ENCODE measurements at places on chromosomes 1 and 21.

- no peak for DNase-seq
These were observed 339 bp downstream of the LHX4 start for GRCh38 chr1:180230416-180230790.

DNA sequence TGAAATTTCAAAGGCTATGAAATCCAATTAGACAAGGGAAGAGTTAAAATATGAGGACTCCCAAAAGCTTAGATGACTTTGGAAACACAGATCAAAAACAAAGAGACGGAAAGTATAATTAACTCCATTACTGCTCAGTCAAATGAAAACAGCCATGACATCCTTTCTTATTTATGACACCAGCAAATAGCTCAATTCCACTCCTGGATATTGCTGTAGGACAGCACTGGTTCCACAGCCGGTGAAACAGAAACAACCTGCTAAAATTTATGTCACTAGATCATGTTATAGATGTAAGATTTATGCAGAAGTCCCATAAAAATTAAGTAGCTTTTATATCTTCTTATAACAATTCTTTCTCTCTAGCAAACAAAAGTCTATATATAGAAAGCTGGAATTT, 65.6 kb upstream of the RRP15 start:
- DNase-seq: no peak

DNA sequence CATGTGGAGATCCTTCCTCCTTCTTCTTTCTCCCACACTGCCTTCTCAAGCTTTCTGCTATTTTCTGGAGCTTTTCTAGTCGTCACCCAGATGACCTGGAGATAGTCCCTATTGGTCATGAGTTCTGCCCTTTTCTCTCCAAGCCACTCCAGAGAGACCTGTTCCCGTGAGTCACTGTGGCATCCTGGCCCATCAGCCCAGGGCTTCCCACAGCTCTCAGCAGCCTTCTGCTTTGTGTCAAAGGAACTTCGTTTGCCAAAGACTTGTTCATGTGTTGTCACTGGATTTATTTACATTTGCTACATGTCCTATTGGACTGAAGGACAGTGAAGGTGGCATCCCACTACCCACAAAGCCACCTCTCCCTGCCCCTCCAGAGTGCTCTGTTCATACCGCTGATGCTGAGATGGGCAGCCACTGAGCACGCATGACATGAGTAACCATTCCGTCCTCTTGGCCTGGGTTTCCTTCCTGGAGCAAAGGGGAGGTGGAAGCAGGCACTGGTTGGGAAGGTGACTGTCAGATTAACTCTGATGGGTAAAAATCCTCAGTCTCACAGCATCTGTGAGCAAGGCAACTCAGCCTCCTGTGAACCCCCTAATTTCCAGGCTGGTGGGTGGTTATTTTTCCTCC, 119.2 kb downstream of the EDEM3 start:
- DNase-seq: no peak

GRCh38 chr1:240086726-240087125, 5.0 kb upstream of the FMN2 start:
- DNase-seq: no peak

DNA sequence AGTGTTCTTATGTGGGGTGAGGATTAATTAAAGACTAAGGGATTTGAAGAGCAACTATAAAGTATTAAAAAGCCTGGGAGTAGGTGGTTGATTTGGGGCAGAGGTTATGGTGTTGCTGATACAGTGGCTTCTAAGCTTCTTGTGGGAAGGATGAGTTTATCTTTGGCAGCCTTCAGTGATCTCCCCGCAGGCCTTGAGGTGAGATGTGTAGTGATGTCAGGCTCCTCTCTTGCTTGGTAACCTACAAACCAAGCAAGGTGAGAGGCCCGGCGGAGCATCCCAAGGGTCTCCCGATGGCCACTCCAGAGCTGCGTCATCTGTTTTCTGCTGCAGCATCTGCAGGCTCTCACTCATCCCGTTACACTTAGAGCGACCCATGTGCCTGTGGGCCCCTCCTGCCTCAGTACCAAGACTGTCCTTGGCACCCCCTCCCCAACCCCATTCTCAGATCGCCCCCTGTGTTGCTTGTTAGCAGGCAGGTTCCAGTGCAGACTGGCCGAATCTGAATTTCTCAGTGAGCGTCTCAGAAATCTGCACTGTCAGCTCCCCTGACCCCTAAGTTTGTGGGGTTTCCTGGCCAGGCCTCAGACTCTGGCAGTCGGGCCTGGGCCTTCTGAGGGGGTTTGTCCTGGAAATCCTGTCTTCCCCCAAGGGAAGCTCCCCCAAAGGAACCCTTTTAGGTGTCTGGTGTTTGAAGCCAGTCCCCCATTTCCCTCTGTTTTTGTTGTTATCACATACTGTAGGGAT, 77.9 kb downstream of the GALNT2 start:
- DNase-seq: no peak

DNA sequence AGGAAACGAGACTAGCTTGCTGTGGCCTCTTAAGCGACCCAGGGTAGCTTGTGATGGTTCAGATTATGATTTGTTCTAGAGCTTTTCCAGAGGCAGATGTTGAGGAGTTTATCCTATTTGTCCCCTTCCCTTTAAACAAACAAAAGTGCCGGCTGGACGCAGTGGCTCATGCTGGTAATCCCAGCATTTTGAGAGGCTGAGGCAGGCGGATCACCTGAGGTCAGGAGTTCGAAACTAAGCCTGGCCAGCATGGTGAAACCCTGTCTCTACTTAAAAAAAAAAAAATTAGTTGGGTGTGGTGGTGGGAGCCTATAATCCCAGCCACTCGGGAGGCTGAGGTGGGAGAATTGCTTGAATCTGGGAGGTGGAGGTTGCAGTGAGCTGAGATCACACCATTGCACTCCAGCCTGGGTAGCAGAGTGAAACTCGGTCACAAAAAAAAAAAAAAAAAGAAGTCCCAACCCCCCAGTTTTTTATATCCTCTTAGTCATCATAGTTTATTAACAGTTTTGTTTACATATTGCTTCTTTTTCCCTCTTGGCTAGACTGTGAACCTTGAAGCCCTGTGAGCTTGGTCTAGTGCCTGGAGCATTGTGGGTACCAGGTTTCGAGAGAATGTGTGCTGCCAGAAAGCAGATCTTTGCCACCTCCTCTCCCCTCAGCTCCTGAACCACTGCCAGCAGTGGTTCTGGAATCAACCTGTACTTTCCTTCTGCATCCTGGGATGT, 29.8 kb downstream of the MAPKAPK2 start:
- DNase-seq: no peak

DNA sequence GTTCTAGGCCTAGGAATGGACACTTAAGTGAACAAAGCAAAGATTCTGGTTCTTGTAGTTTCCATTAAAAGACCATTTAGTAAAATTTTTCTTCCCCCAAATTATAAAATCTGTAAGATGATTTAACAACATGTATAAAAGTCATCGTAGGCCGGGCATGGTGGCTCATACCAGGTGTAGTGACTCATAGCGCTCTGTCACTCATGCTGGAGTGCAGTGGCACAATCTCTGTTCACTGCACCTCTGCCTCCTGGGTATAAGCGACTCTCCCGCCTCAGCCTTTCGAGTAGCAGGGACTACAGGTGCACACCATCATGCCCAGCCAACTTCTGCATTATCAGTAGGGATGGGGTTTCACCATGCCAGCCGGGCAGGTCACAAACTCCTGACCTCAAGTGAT, 9.1 kb downstream of the ASPM start:
- no peak for DNase-seq

- DNase-seq: no peak
These were observed 371.9 kb downstream of the RGS7 start for GRCh38 chr1:240985081-240985480.

DNA sequence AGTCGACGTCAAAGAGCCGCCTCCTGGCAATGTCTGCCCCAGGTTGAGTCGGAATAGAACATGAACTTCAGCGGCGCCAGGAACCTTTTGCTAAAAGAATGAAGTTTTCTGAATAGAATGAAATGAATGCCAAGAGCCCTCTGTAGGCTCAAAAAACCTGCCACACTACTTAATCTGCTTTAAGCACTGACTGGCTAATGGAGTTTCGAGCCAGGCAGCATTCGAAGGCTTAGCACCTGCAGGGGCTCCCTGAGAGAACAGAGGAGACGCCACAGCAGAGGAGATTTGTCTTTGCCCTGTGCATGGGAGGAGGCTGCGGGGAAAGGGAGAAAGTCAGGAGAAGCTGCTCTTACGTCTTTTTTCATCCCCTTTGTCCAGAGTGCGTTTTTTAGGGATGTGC, 641.7 kb downstream of the AJAP1 start:
- no peak for DNase-seq

DNA sequence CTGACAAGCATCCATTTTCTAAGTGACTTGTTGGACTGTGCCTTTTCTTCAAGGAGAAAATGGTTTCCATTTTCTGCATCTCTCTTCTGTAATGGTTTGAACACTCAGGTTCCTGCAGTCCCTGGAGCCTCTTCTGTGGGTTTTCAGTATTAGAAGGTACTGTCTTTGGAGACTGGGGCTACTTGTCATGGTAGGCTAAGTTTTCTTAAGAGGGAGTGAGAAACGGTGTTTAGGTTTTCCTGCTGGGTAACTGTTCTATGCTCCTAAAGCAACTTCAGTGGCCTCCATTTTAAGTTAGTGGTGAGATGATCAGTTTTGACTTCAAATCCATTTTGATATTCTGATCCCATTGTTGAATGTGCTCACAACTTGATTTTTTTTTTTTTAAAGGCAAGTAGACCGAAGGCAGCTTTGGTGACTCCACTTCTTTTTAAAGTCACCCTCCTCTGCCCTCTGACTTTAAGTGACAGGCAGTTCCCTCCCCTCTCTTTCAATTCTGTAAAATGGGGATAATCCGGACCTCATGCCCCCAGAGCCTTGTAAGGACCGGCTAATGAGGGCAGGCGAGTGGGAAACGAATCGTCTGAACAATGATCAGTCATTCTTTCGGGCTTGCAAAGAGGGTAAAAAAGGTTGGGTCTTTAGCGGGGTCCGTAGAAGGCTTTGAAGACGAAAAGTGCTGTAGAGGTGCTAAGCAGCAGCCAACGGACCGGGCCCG, 1.0 kb upstream of the ARID1A start:
- no peak for DNase-seq

- no peak for DNase-seq
These were observed 125.8 kb upstream of the PALMD start for GRCh38 chr1:99520121-99520520.

- no peak for DNase-seq
These were observed 28.3 kb upstream of the MYBPHL start for GRCh38 chr1:109335091-109335490.

GRCh38 chr21:26790296-26790695, 54.9 kb downstream of the ADAMTS1 start:
- no peak for DNase-seq

- DNase-seq: no peak
These were observed 154.0 kb upstream of the WNT4 start for GRCh38 chr1:22296701-22297591.

DNA sequence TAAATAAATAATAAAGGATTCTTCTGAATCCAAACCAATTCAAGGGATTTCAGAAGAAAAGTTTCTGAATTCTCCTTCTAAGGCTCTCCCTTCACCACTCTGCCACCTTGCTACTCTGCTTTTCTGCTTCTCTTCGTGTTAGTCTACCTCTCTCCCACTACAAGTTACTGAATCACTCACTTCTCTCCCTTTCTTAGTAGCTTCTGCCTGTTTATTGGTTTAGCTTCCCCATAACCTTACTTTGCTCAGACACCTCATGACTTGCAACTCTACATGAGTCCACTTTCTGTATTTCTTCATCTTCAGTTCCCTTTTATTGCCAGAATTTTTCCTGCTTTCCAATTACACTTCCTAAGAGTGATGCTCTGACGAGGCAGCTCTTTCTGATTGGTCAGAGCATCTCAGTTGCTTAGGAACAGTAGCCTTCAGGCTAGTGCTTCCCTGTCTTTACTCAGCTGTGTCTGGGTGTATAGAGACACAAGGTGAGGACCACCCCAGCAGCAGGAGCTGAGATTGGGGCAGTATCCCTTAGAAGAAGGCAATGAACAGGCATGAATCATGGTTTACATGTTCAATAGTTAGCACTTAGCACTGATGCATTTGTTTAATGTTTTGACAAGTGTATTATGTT, 144.6 kb downstream of the SLC30A10 start:
- no peak for DNase-seq

DNA sequence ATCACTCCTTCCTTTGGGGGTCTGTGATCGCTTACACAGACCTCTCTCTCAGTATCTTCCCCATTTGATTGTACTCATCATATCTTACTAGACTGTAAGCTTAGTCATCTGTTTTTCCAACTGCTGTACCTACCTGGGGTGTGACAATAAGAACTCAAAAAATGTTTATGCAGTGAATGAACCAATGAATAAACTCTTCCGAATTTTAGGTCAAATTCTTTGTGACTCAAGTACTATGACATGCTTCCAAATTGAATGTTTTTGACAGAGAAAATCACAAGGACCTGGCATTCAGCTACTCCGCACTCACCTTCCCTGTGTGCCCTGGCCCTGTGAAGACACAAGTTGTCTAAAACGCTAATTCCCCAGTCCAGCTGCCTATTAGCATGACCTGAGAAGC, 42.1 kb downstream of the TMCO4 start:
- no peak for DNase-seq

GRCh38 chr1:145782272-145783099, 41.4 kb downstream of the RNF115 start:
- no peak for DNase-seq

DNA sequence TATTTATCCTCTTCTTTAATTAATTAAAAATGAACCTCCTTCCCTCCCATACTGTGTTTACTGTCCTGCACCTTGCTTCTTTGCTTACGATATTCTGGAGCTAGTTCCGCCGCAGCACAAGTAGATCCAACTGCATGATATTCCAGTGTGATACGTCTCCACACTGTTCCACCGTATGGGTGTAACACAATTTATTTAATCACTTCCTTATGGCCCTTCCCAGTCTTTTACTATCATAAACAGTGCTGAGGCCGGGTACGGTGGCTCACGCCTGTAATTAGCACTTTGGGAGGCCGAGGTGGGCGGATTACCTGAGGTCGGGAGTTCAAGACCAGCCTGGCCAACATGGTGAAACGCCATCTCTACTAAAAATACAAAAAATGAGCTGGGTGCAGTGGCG, 25.7 kb downstream of the CNST start:
- no peak for DNase-seq

DNA sequence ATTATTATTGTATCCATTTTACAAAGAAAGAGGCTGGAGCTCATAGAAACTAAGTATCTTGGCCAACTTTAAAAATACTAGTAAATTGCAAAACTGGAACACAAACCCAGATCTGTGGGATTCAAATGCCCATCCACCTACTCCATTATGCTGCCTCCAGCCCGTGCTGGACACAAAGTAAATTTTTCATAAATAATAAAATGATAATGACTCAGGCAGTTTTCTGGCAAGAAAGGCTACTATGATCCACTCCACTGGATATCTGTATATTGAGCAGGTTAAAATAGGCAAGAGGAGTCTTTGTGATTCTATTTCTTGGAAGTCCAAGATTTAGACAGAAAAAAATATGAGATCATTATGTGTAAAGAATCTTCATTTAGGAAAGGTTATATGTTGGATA, 138.3 kb upstream of the DUSP10 start:
- DNase-seq: no peak

Data from stimulated activated naive CD8-positive, alpha-beta T cell treated with anti-CD3 and anti-CD28 coated beads, Interleukin-15, amount 100 ng/mL, for 72 hours (primary cell).